A549 (cell line): ENCODE measurements at places on chromosomes 12 and 14.
A peak's percentile ranks its signal among the peaks of the same experiment; 100 is the strongest.

DNA sequence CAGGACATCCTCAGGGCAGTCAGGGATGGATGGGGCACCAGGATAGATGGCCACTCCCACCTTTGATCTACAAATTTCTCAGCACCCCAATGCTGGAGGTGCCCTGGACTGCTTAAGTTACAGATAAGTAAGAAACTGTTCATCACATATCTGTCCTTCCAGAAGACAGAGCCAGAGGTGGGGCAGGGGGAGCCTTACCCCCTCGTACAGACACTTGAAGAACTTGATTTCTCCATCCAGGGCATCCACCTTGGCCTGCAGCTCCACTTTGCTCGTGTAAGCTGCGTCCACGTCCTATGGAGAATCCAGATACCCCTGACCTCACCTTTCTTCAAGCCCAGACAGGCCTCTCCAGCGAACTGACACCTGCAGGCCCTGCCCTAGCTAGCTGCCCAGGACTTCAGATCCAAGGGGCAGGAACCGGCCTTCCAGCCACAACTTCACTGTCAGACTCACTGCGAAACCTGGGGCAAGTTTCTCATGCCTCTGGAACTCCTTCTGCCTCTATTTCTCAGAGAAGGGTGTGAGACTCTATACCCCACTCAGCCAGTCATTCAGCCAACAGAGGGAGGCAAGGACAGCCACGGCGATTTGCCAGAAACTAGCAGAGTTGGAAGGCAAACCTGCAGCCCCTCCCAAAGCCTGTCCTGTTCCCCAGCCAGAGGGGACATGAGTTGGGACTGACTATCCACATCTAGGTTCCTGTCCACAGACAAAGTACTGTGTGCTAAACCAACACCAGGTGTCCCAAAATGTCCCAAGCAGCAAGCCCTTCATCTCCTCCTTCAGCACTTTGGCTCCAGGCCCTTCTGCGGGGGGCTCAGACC is 3.8 kb downstream of the KRT73 start:
- no peak for DNase-seq

DNA sequence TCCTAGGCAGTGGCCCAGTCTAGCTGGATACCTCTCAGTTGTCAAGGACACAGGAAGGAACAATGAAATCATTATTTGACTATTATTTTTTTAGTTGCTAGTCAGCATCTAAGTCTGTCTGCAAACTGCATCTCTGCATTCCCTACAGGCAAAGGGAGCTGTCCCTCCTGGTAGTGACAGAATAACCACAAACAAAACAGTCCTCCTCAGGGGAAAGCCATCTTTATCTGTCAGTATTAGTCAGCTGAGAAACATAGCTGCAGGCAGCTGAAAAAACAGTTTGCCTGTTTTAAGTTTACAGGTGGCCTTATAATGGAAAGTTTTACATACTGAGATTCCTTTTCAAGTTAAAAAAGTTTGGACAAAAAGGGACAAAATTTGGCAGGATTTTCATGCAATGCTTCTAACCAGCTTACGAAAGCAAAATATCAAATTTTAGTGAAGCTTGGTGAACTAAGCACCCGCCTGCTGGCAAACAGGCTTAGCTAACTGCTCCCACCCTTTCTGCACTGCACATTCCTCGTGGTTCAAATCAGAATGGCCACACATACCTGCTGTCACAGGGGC is 29.5 kb downstream of the SLC25A21 start:
- peak; percentile 17 for DNase-seq

DNA sequence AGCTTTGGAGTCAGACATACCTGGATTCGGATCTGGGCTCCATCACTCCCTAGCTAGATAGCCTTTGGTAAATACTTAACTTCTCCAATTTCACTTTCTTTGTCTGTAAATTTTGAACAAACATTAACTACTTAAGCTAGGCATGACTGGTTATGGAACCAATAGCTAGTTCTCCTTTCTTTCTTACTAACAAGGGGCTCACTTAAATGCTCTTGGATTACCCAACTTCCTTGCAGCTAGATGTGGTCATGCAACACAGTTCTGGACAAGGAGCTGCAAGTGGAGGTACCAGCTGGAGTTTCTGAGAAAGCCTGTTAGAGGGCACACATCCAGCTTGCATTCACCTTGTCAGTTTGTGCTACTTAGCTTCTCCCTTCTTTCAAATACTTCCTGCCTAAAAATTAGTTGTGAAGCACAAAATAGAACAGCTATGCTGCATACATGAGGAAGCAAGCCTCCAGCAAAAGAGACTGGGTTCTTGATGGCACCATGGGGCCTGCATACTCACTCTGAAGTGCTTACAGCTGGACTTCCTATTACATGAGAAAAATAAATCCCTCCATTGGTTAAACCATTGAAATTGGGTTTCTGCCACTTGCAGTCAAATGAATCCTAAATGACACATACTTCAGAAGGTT is 210.1 kb upstream of the EEA1 start:
- no peak for DNase-seq

- no peak for DNase-seq
Measured at GRCh38 chr14:50978888-50979287, 34.6 kb upstream of the PYGL start.

DNA sequence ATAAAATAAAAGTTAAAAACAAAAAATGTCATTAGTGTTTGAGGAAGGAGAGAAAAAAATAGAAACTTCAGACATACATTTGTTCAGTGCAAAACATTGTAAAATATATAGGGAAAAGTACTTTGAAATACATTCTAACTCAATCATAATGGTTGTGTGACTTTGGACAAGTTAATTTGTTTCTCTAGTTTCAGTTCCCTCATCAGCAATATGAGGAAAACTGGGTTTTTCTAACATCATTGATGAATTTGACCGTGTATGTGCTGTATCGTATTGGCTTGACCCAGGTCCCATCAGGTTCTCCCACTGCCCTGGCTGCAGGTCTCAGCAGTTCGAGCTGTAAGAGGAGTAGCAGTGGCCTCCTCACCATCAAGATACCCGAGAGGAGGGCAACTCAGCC is 173.9 kb upstream of the ATF7IP start:
- no peak for DNase-seq

GRCh38 chr12:91176358-91176757 is 6.3 kb downstream of the DCN start:
- no peak for DNase-seq

DNA sequence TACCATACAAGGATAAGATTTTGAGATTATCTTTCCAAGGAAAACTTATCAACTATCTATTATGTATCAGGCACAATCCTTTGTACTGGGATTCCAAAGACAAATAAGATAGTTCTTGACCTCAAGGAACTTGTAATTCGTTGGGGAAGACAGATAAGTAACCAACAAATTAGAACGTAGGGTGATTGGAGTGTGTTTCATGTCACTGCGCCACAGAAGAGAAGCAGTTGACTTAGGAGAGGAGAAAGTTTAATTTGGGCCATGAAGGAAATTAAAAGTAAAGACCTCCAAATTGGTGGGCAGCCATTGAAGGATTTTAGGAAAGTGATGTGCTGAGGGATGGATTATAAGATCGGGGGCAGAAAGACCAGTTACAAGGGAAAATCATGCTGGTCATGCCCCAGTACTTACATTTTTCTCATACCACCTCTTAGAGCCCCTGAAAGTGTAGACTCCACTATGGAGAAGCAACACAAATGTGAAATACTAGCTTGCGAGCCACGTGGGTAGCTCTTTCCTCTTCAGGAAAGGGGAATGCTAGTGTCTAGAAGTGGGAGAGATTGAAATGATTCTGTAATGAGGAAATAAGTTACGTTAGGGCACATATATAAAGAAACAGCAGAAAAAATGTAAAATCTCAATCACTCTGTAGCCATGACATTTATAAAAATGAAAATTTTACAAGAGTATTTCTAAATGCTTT is 148.7 kb downstream of the ETV6 start:
- DNase-seq = no peak

DNA sequence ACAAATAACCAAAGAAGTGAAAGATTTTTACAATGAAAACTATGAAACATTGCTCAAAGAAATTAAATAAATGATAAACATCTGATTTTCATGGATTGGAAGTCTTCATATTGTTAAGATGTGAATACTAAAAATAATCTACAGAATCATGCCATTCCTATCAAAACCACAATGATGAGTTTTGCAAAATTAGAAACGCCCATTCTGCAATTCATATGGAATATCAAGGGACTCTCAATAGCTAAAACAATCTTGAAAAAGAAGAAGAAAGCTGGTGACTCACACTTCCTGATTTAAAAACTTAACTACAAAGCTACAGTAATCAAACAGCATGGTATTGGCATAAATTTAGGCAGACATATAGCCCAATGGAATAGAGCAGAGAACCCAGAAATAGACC is 40.2 kb upstream of the CCT2 start:
- no peak for DNase-seq

GRCh38 chr12:89999699-90000505 is 291.3 kb upstream of the ATP2B1 start:
- DNase-seq = no peak

- no peak for DNase-seq
Measured at GRCh38 chr12:53169644-53170043, 10.9 kb upstream of the ZNF740 start.

- DNase-seq = no peak
Measured at GRCh38 chr12:47286676-47287075, 206.9 kb upstream of the AMIGO2 start.

DNA sequence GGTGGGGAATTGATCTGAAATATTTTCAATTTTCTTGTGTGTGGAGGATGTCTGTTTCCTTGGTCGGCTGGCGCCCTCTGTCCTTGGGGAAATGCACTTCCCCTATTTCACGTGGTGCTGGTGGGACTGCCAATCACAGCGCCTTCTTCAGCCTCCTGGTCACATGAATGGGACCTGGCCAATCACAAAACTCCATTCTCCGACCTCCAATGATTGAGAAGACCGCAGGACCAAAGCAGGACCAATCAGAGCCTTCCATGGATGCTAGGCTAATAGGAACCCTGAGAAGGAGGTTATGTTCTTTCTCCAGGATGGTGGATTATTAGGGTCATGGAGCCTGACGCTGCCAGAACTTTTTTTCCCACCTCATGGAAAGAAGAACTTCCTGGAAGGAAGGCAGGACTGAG is 188.7 kb downstream of the TTC8 start:
- peak; percentile 60 for DNase-seq

DNA sequence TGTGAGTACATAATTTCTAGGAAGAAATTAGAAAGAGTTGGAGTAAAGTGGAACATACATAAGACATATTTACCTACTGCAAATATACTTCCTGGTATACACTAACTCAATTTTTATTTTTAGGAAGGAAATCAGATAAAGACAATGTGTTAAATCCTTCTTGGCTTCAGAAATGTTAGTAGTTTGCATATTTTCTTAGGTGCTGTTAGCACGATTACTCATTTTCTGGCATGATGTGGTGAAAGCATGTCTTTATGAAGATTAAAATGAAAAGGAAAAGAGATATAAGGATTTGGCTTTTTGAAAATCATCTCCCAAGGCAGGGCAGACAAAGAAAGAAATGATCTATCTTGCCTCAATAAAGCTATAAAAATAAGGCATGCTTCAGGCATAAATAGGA is 287.6 kb upstream of the E2F7 start:
- no peak for DNase-seq

DNA sequence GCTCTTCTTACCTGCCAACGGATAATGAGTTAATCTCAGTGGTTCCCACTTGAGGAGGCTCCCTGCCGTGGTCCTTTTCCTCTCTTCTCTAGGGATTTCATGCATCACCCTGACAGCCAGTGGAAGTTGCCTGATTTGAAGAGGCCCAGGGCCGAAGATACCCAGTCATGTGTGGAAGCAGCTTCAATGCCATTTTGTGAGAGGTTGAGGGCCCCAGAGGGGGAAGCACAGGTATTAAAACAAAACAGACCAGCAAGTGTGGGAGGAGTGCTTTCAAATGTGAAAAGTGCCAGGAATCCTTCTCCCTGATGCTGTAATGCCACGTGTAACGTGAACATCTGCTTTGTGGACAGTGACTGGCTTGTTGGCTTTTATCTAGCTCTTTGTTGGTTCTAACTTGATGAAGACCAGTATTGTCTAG is 1.5 kb downstream of the TCP11L2 start:
- no peak for DNase-seq

- peak; percentile 61 for DNase-seq
Measured at GRCh38 chr12:53219292-53219955, 12.4 kb upstream of the ITGB7 start.

- no peak for DNase-seq
Measured at GRCh38 chr12:29710104-29710503, 73.6 kb downstream of the TMTC1 start.

DNA sequence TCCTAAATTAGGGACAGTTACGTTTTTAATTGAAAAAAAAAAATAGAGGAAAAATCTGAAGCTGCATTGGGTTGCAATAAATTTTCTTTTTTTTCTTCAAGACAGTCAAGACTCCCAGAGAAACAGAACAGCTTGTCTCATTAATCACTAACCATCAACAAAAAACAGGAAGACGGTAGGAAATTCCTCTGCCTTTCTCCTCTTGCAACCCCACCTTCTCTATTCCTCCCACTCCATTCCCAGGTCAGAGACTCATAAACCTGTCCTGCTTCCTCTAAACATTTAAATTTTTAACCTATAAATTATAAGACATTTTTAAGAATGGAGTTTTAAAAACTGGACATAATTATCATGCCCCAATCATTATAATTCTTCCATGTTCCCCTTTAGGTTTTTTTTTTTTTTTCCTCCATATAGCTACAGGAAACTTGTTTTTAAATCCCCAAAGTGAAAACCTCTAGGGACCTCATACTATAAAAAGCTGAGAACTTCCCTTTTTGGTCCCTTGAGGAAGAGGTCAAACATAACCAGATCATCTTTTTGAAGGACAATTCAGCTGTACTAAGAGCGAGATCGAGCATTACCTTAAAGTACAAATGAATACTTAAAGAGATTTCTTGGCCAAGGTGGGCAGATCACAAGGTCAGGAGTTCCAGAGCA is 36.0 kb downstream of the CPM start:
- no peak for DNase-seq

GRCh38 chr14:71203306-71203705 is 296.0 kb downstream of the PCNX1 start:
- DNase-seq = no peak

DNA sequence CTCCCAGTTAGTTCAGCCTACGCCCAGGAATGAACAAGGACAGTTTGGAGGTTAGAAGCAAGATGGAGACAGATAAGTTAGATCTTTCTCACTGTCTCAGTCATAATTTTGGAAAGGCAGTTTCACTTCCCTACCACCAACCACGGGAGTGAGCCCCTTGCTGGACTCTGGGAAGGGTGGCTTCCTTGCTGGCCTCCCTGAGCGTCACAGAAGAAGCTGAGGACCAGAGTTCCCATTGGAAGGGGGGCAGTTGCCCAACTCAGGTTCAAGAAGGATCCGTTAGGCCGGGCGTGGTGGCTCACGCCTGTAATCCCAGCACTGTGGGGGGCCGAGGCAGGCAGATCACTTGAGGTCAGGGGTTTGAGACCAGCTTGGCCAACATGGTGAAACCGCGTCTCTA is 106.2 kb upstream of the MAX start:
- DNase-seq = no peak

- peak; percentile 51 for DNase-seq
Measured at GRCh38 chr12:130764073-130764472, 48.0 kb upstream of the RIMBP2 start.

DNA sequence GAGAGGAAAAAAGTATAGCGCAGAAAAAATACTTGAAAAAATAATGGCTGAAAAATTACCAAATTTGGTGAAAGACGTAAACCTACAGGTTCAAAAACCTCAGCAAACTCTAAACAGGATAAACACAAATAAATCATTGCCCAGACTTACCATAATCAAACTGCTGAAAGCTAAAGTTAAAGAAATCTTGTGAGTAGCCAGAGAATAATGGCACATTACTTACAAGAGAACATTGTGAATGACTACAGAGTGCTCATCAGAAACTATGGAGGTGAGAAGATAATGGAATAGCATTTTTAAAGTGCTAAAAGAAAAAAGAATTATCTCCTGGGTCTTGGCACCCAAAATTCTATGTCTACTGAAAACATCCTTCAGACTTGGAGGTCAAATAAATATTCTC is 36.0 kb downstream of the ATF1 start:
- peak; percentile 44 for DNase-seq
